ENCODE measurements at places on chromosomes 5 and 9.

DNA sequence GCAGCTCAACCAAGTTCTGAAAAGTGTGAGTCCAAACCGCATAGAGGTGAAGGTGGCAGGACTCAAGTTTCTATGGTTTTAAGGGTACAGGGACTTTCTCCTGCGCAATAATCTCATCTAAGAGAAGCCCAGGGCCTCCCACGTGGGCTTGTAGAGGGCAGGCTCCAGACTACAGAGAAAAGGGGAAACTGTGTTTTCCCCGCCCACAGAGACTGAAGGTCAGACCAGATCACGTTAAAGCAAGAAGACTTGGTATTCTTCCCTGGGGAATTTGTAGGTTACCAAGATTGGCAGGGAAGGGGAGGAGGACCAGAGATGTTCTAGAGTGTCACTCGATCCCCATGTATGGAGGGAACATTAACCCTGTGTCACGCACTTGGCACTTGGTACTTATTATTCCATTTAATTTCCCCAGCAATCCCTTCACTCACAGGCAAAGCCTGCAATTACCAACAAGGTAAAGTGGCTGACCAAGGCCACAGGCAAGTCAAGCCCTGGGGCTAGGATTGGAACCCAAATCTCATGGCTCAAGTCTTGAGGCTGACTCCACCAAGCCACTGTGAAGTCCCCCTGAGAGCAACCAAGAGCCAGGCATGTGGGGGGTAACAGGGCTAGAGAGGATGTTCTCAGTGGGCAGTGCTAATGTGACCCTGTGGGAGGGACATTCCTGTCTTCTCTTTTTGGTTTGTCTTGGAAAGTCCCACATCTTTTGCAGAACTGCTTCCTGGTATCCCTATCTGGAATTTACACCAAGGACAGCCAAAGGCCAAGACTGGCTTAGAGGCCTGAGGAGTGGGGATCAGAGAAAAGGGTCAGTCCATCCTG lies 18.3 kb upstream of the NEK6 start:
- DNase-seq: no peak

GRCh38 chr9:7129391-7129790 lies 371.6 kb downstream of the KDM4C start:
- no peak for DNase-seq

- DNase-seq: peak; percentile 79
Observed at GRCh38 chr9:26244661-26245451, 566.6 kb upstream of the TUSC1 start.

DNA sequence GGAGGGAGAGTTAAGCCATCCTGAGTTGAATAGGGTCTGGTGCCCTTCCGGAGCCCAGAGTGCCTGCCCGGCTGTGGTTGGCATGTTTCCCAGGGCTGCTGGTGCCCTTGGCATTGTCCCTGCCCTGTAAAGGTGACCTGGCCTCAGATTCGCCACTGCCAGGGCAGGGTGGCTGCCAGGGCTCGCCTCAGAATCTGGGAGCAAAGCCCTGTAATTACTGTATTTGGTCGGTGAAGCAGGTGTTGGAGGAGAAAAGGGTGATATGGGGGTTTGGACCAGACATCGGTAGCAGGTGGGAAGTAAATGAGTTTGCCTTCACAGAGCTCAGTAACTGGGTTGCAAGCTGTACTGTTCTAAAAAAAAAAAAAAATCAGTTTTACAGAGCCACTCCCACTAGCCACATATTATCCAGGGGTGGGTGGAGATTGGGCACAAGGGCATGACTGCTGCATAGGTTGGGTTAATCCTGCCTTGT lies 47.6 kb downstream of the RGS3 start:
- no peak for DNase-seq

- peak; percentile 99 for DNase-seq
Observed at GRCh38 chr9:110744715-110745384, 76.3 kb downstream of the MUSK start.

DNA sequence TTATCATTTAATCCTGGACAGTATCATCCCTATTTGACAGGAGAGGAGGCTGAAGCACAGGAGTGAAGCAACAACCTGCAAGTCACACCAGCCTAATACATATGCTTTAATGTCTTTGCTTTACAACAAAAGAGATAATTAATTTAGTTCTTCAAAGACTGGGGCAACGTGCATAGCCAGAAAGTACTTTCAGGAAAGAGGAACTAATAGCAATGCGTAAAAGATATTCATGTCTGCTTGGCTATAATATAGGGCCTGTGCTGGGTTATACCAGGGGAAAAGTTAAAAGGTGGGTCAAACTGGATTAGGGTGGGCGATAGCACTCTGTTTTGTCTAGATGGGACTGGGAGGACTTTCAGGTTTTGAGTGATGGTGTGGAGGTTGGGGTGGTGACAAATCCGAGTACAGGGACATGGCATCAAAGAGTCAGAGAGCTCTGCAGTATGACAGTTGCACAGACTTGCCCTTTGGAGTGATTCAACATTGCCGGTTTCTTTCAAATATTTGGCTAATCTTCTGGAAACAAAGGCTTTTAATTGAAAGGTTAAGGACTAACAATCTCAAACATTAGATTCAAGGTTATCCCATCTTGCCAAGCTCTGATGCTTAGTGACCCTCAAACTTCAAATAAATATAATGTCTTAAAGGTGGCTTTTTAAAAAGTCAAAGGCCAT lies 11.9 kb downstream of the DAB2 start:
- no peak for DNase-seq

GRCh38 chr5:51881901-51882300 lies 498.7 kb downstream of the ISL1 start:
- DNase-seq: no peak

GRCh38 chr5:97101189-97101910 lies 41.1 kb downstream of the LIX1 start:
- no peak for DNase-seq

- peak; percentile 36 for DNase-seq
Observed at GRCh38 chr5:171162596-171162995, 146.5 kb upstream of the TLX3 start.

GRCh38 chr9:124718928-124719327 lies 52.2 kb downstream of the NR6A1 start:
- no peak for DNase-seq

DNA sequence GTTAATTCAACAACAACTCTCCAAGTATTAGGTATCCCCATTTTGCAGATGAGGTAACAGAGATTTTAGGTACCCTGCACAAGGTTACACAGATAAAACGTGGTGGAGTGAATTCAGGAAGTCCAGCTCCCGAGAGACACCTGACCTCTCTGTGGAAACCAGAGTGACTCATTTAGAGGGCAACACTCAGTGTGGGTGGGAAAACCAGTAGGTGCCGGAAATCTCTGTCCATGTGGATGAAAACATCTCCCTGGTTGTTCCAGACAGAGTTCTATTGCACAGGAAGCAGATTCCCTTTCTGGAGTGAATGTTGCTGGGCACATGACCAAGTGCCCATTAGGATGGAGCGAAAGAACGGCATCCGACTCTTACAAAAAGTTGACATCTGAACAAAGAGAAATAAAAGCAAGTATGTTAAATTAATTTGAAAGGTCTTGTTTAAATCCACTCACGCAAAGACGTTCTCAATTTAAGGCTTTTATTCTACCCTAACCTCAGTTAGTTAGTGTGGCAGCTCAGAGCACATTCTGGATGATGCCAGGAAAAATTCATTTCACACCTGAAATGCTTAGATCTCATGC lies 391.9 kb upstream of the WWC1 start:
- peak; percentile 47 for DNase-seq

DNA sequence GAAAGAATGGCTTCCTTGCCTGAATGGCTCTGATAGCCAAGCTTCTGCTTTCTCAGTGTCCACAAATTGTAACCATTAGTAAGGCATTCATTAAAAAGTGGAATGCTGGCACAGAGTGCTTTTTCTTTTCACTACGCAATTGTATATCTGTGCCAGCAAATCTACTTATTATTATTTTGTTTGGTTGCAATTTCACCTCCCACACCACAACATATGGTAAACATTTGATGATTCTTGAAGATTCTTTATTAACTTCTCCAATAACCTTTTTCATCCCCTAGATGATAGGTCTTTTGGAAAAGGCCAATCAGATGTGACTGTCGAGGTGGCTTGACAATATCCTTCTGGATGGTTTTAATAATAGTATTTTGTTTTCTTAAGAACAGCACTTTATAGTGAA lies 234.1 kb downstream of the TMEM38B start:
- DNase-seq: no peak

- no peak for DNase-seq
Observed at GRCh38 chr9:114006155-114006550, 71.9 kb downstream of the AMBP start.

DNA sequence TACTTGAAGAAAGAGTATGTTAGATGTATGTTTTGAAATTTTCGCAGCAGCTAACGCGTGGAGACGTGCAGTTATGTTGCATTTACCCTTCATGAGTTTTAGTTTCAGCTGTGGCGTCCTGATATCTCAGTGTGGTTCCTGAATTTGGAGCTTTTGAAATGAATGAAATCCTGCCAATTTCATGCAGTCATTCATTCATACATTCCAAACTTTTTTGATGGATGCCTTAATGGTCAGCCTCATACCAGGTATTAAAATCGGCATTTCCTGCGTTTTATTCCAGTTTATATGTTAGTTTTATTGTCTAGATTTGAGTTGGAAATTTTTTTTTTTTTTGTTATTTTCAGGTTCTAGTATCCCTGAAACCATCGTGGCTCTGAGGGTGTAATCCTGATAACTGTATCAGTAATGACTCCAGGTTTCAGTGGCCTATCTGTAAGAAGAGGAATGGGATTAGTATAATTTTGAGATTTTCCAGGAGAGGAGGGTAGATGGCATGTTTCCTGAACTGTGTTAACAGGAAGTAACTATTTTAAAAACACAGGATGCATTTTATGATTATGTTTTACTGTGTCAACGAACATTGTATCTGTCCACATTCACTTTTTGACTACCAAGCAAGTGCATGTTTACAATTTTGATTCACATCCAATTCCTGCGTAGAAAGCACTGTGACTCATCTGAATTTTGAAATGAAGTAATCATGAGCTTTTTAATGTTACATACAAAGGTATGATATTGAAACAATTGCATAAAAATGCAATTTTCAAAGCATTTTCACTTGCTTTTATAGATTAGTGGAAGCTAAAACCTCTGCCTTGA lies 1.0 kb downstream of the FOCAD start:
- DNase-seq: peak; percentile 71

DNA sequence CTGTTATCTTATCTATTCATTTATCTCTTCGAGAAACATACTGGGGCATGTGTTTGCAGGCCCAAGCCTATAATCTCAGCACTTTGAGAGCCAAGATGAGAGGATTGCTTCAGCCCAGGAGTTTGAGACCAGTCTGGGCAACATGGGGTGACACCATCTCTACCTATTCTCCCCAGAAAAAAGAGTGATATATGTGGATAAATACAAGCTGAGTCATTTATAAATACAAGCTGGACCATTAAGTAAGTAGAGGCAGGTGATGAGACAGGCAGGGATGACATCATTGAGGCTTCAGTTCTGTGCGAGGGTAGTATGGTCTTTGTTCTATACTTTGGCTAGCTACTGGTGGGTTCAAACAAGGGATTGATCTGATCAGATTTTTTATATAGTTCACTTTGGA lies 25.6 kb downstream of the PBX3 start:
- no peak for DNase-seq

GRCh38 chr5:15734058-15734457 lies 234.1 kb downstream of the FBXL7 start:
- DNase-seq: no peak

- DNase-seq: no peak
Observed at GRCh38 chr5:8826508-8826907, 719.4 kb downstream of the SEMA5A start.

GRCh38 chr5:134527156-134527960 lies 1.9 kb downstream of the JADE2 start:
- DNase-seq: peak; percentile 84

All from fibroblast of skin of right quadriceps (primary cell).